ENCODE measurements at places on chromosomes 4 and X.

DNA sequence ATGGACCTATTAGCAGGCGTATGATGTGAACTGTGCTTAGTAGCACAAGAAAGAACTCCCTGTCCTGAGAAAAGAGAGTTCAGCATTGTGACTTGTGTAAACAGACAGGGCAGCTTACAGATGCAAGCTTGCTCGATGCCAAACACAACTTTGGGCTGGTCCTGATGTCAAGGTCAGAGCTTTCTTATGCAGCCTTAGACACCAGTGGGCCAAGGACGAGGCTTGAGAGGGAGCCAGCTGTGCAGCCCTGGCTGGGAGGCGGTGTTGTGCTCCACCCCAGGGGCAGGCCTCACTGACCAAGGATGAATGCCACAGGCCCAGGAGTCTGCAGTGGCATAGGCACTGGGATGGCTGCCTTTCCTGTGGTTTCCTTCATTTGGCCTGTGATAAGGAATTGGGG lies 35.4 kb downstream of the JADE1 start:
- no peak for DNase-seq

DNA sequence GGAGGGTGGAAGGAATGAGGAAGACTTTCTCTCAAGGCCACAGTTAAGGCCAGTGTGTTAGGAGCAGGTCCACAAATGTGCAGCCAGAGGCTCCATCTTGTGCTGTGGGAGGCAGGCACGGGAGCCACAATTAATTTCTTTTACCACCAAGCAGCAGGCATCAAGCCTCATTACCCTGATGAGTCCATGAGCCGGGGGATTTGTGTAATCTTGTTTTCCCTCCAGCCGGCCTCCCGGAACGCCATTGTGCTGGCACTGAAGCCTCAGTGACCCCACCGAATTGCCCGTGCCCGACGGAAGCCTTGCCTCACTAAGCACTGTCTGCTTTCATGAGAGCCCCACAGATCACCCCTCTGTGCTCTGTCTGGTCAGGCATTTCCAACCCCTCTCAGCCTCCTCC lies 154.7 kb upstream of the STX18 start:
- DNase-seq, result no peak

GRCh38 chr4:930028-930551 lies 2.0 kb downstream of the GAK start:
- no peak for DNase-seq

DNA sequence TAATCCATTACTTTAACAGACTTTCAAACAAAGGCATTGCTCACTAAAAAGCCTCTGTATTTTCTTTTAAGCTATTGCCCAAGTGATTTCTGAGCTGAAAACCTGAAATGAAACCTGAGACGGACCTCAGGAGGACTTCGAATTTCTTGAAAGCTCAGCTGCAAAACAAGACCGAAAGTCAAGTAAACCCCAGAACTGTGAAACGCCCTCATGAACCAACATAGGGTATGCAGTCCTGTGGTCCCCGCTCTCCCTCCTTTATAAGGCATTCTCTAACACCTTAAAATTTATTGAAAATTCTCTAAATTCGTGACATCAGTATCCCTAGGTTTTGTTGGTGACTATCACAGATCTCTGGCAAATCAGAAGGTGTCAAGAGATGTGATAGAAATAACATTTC lies 91.8 kb downstream of the SHISA3 start:
- no peak for DNase-seq

- peak; percentile 57 for DNase-seq
Observed at GRCh38 chr4:89110986-89111832, at the start of gene TIGD2. TSS of gene TIGD2 (plus strand) at chr4:89111533. CDS start at chr4:89112975, 1,442 bp downstream.

- DNase-seq, result no peak
Observed at GRCh38 chrX:100478714-100479306, 68.7 kb upstream of the PCDH19 start.

DNA sequence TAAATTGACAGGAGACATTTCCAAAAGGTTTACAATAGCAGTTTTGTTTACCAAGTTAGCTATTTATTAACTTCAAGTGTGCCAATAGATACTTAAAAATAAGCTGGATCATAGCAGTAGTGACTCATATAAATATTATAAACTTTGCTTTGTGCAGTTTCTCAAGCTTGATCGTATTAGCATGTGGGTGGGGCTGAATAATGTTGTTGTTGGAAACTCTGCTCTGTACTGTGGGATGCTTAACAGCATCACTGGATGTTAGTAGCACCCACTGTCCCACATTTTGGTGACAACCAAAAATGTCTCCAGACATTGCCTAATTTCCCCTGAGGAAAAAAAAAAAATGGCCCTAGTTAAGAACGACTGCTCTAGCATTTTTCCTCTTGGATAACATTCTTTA lies 855.2 kb upstream of the ADGRL3 start:
- DNase-seq, result no peak

- DNase-seq, result no peak
Observed at GRCh38 chr4:111838406-111838930, 306.8 kb upstream of the FAM241A start.

- no peak for DNase-seq
Observed at GRCh38 chr4:14958436-14958835, 43.8 kb upstream of the CPEB2 start.

GRCh38 chr4:38313999-38314561 lies 349.9 kb upstream of the KLF3 start:
- no peak for DNase-seq

GRCh38 chr4:2343476-2343875 lies 75.0 kb downstream of the ZFYVE28 start:
- DNase-seq, result no peak

DNA sequence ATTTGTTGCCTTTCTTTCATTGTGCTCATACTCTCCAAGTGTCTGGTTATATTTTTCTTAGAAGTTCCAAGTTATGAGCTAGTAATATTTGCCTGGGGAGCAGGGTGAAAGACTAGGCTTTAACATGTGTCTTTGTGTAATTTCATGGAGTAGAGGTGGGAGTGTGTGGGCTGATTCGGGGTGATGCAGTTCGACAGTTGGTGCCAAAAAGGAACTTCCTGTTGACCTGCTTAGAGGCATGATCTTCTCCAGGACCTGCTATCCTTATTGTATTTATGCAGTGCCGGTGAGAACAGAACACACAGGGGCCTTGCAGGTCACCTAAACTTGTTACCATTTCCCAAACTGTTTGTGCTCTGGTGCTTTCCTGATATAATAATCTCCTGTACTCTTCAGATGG lies 21.2 kb downstream of the USP53 start:
- no peak for DNase-seq

- no peak for DNase-seq
Observed at GRCh38 chr4:119310826-119311225, 11.1 kb downstream of the FABP2 start.

GRCh38 chr4:22670956-22671355 lies 21.8 kb upstream of the GBA3 start:
- no peak for DNase-seq

DNA sequence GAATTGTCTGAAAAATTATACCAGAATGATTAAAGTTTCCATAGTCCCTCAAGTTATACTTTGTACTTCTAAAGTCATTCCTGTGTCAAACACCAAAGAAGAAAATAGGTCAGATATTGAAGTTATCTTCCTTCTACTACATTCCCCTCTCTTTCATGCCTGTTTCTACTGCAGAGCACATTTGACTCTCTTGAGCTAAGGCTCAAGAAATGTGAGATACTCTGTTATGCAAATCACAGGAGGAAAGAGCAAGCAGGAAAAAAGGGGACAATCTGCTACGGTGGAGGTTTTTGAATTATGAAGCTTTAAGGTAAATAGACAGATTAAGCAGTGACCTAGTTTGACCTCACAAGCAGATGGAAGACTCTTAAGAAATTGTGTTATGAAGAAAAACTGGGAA lies 198.9 kb upstream of the LDB2 start:
- no peak for DNase-seq

GRCh38 chr4:174041555-174042105 lies 241.8 kb downstream of the FBXO8 start:
- no peak for DNase-seq

DNA sequence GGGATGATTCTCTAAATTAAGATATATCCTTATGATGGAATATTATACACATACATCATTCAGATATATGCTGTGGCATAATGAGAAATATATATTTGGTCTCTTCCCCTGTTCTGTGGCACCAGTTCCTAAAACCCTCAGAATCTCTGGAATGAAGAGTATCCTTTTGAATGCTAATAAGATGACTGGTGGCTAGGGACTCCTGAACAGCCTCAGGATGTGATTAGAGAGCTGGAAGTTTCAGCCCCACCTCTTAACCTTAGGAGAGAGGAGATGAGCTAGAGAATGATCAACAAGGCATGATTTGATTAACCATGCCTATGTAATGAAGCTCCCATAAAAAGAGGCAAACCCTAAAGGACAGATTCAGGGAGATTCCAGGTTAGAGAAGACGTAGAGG lies 632.0 kb downstream of the IQCM start:
- no peak for DNase-seq

GRCh38 chr4:174847801-174848427 lies 18.9 kb upstream of the GLRA3 start:
- DNase-seq, result no peak

DNA sequence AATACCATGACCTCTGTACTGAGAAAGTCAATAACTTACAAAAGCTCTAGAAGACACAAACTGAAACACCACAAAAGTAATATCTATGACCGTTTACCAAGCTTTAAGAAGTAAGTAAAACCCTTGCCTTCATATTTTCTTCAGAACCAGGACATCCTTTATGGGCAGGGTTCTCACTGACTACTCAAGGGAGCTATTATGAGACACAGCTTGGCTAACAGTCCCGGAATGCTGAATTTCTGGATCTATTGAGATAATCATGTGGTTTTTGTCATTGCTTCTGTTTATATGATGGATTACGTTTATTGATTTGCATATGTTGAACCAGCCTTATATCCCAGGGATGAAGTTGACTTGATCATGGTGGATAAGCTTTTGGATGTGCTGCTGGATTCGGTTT lies 19.9 kb upstream of the CDS1 start:
- DNase-seq, result no peak

DNA sequence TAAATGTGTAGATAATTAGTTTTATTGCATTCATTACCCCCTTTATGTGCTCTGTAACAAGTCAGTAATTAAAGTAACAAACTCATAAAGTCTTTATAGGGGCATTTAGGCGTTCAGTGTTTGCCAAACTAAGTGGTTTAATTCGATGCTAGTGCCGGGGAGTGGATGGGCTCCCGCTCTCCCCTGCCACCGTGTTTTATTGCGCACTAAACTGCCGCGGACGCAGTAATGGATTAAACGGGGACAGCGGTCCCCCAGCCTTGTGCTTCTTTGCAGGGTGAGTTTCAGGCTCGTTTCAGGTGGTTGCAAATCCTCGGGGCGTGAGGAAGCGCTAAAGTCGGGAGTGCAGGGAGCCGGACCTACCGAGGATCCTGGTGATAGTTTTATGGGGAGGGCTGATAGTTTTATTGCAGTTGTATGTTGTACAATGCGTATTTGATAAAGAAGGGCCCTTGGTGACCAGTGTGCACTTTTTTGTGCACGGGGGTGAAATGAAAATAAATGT lies 1.6 kb upstream of the PHOX2B start:
- no peak for DNase-seq

GRCh38 chr4:32429151-32429550 lies 1709.0 kb downstream of the PCDH7 start:
- DNase-seq, result no peak

GRCh38 chrX:7147413-7147977 lies at the start of gene STS:
TSS of gene STS (plus strand) at chrX:7147712. CDS start at chrX:7253200, 105,488 bp downstream.
- DNase-seq, result no peak

All from activated CD8-positive, alpha-beta memory T cell treated with anti-CD3 and anti-CD28 coated beads for 1 hour (primary cell).